ENCODE measurements at places on chromosomes 3 and 15. TPM values are rescaled to one million over a fixed set of nuclear protein-coding genes. Genes with fewer than 3 reads are reported as not detected.

DNA sequence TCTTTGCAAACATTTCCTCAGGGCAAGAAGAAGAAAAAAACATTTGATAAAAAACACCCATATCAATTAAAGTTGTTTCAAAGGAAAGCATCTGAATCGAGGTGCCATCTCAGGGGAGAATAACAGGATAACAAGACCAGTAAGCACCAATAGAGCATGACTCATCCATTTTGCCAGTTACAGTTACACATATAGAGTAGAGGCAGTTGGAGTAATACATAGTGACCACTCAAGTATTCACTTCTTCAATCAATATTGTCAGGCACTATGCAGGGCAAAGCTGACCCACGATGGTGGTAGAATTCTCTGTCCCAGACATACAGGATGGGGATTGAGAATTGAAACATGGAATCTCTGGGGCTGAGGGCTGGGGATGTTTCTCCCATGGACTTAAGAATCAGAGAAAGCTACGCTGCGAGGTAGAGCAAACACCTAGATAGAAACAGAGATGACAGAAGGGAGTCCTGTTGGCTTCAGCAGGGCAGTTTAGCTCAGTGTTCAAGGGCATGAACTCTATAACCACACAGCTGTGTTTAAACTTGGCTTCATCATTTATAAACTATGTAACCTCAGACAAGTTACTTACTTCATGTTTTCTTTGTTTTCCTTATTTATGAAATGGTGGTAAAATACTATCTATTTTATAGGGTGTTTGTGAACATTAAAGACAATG is 186.4 kb upstream of the NANOGP8 start:
- DNase-seq: peak; percentile 9

DNA sequence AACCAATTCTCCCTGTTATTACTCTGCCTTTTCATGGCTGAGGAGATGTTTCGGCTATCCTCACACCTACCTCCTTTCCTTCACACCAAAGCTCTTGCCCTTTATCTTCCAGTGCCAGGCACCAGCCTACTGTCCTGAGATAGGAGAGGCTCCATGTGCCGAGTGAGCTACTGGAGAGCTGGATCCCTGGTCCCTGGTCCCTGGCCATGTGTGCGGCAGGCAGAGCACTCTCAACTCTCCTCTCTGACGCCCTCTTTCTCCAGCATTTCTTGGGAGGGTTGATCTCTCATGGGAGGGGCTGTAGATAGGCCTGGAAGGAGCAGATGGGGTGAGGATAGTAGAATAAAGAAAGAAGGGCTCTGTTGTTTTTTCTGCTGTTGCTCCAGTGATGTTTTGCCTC is 277.1 kb upstream of the UMPS start:
- DNase-seq: no peak

- DNase-seq: peak; percentile 41
These were observed 117.0 kb downstream of the MBNL1 start for GRCh38 chr3:152385761-152386160.

DNA sequence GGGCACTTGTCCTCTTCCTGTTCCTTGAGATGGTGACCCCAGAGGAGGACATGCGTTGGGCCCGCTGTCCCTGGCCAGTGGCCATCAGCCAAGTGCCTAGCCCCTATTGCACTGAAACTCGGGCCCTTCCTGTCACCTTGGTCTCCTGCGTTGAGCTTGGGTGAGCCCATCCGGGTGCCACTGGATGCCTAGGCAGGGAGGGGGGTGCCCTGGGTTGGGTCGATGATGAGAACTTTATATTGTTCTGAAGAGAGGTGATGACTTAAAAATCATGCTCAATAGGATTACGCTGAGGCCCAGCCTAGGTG is 221.8 kb downstream of the SNRPN start:
- DNase-seq: no peak

DNA sequence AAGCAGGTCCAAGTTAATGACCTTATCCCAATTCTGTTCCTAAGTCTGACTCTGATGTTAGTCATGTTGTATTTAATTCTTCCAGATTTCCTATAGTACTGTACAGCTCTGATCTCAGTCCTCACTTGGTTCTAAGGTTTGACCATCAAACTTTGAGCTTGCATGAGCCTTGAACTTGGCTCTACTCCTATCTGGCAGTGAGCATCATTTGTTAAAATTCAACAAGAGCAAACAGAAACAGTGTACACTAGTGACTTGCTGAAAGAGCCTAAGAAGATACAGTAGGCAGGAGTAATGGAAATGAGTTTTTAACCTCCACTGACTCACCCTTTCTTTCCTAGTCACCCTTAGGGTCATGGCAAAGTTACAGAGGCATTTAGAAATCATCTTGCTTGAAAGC is 451.1 kb upstream of the TPRG1 start:
- peak; percentile 42 for DNase-seq

DNA sequence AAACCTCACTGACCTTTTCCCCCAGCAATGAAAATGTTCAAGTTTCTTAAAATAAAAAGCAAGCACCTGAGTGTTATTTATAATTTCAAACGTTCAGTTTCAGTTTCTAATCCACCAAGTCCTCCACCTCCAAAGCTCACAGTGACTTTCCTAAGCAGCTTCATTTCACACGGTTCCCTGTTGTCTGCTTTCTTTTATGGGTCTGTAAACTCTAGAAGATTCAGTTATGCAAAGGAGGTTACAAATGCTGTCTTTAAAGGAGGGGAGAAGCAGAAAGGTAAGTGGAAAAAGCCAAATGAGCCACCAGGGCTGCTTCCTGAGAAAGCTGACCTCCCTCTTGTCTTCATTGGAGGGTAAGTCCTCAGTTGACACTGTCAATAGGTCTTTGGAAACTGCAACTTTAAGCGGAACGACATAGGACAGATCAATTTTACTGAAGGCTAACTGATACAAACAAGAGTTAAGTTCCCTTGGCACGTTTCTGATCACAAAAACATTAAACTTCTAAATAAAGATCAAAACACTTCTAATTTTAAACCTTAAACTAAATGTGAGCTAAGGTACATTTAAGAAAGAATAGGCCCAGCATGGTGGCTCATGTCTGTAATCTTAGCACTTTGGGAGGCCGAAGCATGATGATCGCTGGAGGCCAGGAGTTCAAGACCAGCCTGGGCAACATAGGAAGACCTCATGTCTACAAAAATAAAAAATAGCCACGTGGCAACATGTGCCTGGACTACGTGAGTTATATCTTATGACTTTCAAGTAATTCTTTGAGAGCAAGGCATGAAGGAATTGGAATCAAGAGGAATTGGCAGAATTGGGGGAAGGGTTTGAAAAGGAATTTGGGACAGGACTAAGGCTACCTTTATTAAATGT is 151.9 kb upstream of the UBE2E1 start:
- no peak for DNase-seq

- no peak for DNase-seq
These were observed 60.4 kb upstream of the CA12 start for GRCh38 chr15:63442080-63442479.

GRCh38 chr3:5972586-5972985 is 785.1 kb downstream of the EDEM1 start:
- DNase-seq: no peak

- no peak for DNase-seq
These were observed 2.6 kb downstream of the CLPX start for GRCh38 chr15:65182538-65182937.

GRCh38 chr15:60523056-60523455 is 44.1 kb upstream of the ICE2 start:
- DNase-seq: peak; percentile 88

GRCh38 chr3:124363476-124363875 is 366.8 kb upstream of the UMPS start:
- DNase-seq: peak; percentile 41

GRCh38 chr3:170085396-170085795 is 47.6 kb downstream of the GPR160 start:
- no peak for DNase-seq

- DNase-seq: no peak
These were observed 23.2 kb upstream of the IGSF10 start for GRCh38 chr3:151483961-151484520.

- DNase-seq: no peak
These were observed 18.7 kb upstream of the SCN10A start for GRCh38 chr3:38834717-38835116.

DNA sequence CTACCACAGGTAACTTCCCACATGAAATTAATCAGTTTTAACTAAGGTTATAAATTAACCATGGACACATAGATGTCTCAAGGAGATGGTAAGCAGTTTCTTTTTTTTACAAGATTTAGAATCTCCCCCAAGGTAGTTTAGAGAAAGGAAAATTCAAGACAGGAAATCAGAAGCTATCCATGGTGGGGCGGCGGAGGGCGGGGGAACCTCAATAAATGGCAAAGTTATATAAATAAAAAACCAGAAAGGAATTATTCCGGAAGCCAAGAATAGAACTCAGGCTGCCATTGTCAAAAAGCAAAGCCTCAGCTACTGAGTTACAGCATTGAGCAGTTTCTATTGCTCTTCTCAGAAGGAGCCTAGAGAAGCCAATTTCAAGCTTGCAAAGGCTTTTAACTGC is 172.1 kb upstream of the SMAD3 start:
- no peak for DNase-seq

GRCh38 chr3:39752751-39753150 is 56.7 kb upstream of the MYRIP start:
- DNase-seq: peak; percentile 1

GRCh38 chr3:110900576-110900975 is 171.0 kb upstream of the NECTIN3 start:
- DNase-seq: no peak

GRCh38 chr15:80861731-80862170 is 82.6 kb downstream of the CEMIP start:
- DNase-seq: peak; percentile 10

CLRN1 gene
- not detected for total RNA-seq

THSD4 gene
- total RNA-seq: 111 TPM

ZNF774 gene
- total RNA-seq: 5.7 TPM

ARRDC4 gene
- 19.7 TPM for total RNA-seq
